Stimulated activated CD4-positive, alpha-beta T cell treated with anti-CD3 and anti-CD28 coated beads, Interleukin-1b, Interleukin-23, amount 100 ng/mL, for 24 hours (primary cell): ENCODE measurements at places on chromosomes 1 and 21.

- DNase-seq: no peak
These were observed 22.1 kb upstream of the KCNA3 start for GRCh38 chr1:110696818-110697217.

DNA sequence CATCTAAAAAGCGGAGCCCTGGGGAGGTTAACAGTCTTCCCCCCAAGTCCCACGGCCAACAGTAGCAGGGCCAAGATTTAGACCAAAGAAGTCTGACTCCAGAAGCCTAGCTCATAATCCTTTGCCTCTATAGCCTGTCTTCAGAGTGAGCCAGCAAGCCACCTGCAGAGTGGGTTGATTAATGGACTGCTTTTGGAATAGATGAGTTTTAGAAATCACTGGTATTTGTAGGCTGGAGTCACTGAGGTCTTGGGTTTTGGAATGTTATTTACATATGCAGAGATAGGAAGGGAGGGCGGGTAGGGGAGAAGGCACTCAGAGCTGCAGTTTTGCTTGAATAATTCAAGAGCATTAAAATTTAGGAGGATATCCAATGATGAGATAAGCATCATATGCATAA is 90.8 kb upstream of the L1TD1 start:
- no peak for DNase-seq

DNA sequence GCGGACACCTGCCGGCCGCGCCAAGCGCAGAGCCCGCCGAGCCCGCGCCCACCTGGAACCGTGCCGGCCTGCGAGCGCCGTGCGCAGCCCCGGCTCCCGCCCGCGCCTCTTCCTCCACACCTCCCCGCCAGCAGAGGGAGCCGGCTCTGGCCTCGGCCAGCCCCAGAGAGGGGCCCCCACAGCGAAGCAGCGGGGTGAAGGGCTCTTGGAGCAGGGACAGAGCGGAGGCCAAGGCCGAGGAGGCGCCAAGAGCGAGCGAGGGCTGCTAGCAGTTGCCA is 50.1 kb upstream of the KRTAP19-8 start:
- DNase-seq: no peak

DNA sequence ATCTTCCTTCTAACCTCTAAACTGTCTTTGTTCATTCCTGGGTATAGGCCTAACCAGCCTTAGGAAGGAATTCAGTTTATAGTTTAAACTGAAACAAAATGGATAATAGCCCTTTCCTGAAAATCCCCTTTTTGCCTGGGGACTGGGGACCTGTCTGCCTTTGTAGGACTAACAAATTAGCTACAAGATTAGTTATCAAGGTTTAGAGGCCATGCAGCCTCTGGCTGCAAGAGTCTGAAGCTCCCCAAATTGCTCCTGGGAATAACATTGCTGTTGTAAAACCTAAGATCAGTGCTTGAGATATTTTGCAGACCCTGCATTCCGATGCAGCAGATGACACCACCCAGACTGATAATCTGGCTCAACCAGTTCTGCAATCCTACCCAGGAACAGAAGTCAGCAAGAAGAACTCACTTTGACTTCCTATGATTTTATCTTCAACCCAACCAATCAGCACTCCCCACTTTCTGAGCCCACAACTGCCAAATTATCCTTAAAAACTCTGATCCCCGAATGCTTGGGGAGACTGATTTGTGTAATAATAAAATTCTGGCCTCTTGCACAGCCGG is 96.6 kb upstream of the ETV3 start:
- no peak for DNase-seq

- DNase-seq: no peak
These were observed 15.7 kb upstream of the HAX1 start for GRCh38 chr1:154256686-154257085.

DNA sequence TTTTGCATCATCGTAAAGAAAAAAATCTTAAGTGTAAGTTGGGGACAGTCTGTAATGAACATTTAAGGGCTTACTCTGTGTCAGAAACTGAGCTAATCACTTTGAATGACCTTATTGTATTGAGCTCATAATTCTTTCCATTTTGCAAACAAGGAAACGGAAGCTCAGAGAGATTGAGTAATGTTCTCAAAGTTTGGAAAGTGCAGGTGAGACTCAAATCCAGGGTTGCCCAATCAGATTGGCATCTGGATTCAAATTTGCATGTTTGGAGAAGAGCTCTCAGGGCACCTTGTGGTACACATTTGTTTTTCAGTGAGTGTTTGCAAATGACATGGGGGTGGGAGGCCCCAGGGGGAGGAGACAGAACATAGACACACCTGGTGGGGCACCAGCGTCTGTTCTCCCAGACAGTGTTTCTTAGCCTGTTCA is 8.0 kb downstream of the ALPL start:
- no peak for DNase-seq
